Stimulated activated CD8-positive, alpha-beta memory T cell treated with anti-CD3 and anti-CD28 coated beads, Interleukin-15, amount 100 ng/mL, for 1 hour (primary cell): ENCODE measurements at places on chromosomes 11 and 22.

GRCh38 chr11:30914143-30914762 is 328.1 kb upstream of the MPPED2 start:
- no peak for DNase-seq

- DNase-seq = no peak
These were observed 38.2 kb downstream of the FAM168A start for GRCh38 chr11:73559743-73560142.

GRCh38 chr22:26485013-26485412 is 1.3 kb downstream of the SRRD start:
- DNase-seq = no peak

- no peak for DNase-seq
These were observed 4.4 kb downstream of the TRIOBP start for GRCh38 chr22:37701141-37701786.

DNA sequence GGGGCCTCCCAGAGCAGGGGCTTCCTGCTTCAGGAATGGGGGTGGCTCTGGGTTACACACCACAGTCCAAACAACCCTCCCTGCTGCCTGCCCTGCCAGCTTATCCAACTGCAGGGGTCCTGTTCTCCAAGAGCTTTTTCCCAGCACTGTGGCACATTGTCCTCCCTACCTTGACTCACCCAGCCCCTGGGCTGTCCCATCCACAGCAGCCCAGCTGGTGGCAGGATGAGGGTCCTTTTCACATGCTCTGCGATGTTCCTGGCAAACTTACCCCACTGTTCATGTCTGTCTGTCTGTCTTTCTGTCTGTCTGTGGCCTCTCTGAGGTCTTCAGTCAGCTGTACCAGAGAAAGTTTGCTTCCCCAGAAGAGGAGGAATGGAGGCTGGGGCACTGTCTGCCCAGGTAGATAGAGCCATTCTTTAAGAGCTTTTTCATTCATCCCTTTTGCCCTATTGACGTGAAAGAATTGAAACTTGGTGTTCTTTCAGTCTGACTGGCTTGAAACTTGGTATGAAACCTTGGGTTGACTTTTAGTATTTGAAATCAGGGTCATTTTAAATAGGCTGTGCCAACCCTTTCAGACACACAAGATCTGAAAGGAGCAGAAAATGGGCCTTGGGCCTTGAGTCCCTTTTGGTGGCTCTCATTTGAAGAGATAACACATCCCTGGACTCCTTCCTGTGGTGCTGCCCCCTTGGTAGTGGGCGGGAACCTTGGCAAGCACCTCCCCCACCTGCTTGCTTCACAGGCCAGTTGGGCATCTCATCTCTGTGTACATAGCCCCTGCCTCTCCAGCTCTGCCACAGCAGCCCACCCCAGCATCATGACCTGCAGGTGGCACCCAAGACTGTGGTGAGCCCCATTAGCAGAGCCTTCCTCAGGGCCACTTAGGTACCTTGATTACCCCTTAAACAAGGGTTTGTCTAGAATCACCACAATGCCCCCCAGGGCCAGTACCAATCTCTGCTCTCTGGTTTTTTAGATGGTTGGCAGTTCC is 74.6 kb upstream of the SUSD2 start:
- DNase-seq = peak; percentile 11

GRCh38 chr11:24779791-24780190 is 282.9 kb downstream of the LUZP2 start:
- DNase-seq = no peak

DNA sequence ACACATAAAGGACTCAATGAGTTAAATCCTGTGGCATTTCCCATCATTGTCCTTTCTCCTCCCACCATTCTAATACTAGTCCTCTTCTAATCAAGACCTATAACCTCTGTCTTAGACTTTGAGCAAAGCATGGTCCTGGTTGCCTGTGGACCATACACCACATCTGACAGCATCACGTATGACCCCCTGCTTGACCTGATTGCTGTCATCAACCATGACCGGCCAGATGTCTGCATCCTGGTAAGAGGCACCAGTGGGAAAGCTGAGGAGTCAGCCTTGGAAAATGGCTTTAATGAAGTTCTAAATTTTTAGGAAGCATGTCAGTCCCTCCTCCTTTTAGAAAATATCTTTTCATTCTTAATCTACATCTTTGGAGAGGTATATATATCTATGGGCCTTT is 25.8 kb downstream of the POLA2 start:
- DNase-seq = no peak

- no peak for DNase-seq
These were observed 320.5 kb downstream of the MIAT start for GRCh38 chr22:26977741-26978376.

DNA sequence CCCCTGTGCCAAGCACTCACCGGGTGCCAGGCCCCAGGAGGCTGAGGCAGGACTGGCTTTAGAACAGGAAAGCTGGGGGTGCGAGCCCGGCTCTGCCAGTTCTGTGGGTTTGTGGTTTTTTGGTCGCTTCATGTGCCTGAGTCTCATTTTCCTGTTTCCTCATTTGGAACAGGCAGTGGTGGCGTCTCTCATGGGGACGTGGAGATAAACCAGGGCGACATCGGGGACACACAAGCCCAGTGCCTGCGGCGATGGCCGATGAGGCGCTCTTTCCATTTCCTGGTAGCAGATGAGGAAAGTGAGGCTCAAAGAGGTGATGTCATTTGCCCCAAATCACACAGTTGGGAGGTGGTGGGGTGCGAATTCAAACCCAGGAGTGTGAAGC is 20.8 kb upstream of the CHKA start:
- no peak for DNase-seq

DNA sequence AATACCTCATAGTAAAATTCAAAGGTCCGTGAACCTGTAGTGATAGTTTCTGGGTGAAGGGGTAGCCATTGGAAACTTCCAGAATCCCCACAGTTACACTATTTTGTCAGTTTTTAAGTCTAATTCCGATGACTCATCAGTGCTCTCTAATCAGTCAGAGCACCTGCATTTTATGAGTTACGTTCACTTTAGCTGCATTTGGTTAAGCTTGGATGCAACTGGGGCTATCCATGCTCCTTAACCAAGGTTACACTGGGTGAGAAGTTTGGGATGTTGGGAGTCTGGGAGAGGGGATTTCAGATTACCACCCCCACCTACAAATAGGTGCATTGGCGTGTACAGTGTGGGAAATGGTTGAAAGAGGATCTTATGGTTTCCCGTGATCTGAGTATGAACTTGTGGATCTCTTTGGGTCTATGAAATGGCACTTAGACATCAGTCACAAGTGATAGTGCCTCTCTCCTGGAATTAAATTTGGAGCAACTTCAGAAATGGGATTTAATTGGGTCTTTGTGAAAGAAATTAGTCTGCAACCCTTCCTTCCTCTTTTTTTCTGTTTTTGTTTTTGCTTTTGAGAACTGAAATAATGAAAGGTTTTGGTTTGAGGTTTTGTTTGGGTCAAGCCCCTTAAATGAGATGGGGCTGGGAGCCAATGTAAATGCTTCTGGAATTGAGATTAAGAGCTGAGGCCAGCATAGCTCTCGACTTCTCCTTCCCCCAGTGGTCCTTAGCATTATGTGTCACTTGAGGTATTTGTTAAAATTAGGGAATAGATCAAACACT is 31.5 kb downstream of the EHF start:
- DNase-seq = no peak

GRCh38 chr11:75558939-75559843 is 2.9 kb upstream of the SERPINH1 start:
- no peak for DNase-seq

- no peak for DNase-seq
These were observed 35.4 kb upstream of the SERPIND1 start for GRCh38 chr22:20738394-20739089.

- no peak for DNase-seq
These were observed 2.6 kb downstream of the CNTF start for GRCh38 chr11:58625086-58625485.

DNA sequence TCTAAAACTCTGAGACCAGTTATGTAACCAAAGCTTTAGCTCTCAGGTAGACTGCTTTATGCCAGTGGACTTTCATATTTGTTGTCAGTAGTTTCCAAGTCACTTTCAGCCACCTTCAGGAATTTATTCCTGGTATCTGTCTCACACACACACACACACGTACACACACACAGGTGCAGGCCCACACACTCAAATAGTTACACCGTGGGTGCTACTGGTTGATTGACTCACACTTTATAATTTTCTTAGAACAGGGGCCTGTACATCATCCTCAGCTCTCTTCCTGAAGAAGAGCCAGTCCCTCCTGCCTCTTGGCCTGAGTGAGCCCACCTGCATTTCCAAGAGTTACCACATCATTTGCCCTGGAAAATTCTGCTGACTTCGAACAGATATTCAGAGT is 555.2 kb downstream of the SOX6 start:
- no peak for DNase-seq

DNA sequence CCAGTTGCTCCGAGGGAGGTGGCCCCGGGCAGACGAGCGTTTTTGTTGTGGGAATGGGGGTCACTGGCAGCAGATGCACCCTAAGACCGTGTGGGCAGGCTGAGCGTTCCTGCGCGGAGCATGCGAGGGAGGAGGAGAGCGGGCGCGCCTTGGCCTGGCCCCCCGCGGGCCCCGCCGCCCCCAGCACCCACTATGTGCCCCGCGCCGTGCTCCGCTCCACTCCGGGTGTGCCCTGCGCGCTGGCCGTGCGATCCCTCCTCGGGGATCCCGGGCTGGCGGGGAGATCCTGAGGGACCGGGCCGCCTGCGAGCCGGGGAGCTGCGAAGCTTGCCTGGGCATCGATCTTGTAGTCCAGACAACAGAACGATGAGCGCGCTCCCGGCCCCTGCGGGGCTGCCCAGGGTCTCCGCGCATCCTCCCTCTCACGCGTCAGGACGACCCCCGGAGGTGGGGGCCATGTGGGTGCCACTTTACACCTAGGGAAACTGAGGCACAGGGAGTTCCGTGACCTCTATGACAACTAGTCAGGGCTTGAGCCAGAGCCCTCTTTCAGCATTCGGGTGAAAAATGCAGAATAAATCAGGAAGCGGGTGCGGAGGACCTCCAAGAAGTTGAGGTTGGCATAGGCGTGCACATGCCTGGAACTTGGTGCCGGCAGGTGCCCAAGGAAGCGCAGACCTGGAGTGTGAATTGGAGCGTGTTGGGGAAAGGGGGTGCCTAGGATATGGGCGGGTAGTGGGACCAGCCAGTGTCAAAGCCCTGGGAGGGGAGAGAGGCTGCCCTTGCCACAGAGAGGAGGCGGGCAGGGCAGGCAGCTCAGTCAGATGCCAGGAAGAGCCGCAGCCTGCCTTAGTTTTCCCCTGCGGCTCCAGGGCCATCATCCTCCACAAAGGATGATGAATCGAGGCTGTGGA is 1.3 kb upstream of the KMT5B start:
- DNase-seq = no peak

DNA sequence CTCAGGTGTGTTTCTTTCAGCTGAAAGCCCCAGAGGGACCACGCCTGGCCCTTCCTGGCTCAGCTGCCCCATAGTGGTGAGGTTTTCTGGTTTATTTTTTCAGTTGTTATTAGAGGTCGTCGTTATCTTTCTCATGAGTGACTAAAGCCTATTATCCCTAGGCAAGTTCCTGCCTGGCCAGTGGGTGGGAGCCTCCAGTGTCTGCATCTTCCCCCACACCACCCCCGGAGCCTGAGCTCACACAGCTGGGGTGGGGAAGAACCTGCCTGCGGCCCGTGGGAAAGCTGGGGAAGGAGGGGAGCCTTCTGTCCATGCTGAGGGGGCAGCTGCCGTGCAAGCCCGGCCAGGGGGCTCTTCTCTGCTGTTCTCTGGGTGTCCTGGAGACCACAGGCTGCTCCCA is 24.3 kb upstream of the PPFIA1 start:
- no peak for DNase-seq

GRCh38 chr11:99461913-99462312 is 441.2 kb downstream of the CNTN5 start:
- no peak for DNase-seq

- no peak for DNase-seq
These were observed 753.6 kb downstream of the JRKL start for GRCh38 chr11:97143463-97143862.

DNA sequence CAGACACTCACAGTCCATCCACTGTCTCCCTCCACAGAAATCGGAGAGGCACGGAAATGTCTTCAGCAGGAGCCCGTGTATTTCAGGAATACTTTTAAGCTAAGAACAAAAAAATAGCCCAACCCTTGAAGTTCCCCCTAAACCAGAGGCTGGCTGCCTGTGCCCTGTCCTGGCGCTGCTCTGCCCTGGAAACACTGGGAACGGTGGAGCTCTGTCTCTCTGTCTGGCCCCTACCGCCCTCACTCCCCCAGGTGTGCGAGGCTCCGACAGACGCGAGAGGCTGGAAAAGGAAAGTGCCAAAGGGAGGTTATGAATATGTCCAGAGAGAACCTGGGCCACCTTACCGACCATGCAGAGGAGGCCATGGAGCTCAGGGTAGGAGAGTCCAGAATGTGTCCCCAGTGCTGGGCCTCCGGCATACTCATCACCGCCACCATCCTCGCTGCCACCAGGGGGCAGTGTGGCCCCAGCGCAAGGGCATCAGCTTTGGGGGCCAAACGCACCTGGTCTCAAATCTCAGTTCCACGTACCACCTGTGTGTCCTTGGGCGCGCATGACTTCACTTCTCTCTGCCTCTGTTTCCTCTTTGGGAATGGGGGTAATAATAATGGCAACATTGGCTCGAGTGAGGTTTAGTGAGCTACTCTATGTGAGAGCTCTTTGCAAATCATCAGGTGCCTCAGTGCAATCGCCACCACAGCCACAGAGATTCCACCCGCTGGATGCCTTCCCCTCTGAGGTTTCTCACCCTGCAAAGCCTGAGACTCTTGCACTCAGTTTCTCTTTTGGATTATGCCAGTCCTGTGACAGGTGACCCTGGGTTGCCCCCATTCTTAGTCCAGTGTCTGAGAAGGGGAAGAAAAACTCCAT is 10.4 kb upstream of the SLCO2B1 start:
- DNase-seq = peak; percentile 64

GRCh38 chr11:15258433-15259165 is 143.9 kb downstream of the INSC start:
- no peak for DNase-seq

DNA sequence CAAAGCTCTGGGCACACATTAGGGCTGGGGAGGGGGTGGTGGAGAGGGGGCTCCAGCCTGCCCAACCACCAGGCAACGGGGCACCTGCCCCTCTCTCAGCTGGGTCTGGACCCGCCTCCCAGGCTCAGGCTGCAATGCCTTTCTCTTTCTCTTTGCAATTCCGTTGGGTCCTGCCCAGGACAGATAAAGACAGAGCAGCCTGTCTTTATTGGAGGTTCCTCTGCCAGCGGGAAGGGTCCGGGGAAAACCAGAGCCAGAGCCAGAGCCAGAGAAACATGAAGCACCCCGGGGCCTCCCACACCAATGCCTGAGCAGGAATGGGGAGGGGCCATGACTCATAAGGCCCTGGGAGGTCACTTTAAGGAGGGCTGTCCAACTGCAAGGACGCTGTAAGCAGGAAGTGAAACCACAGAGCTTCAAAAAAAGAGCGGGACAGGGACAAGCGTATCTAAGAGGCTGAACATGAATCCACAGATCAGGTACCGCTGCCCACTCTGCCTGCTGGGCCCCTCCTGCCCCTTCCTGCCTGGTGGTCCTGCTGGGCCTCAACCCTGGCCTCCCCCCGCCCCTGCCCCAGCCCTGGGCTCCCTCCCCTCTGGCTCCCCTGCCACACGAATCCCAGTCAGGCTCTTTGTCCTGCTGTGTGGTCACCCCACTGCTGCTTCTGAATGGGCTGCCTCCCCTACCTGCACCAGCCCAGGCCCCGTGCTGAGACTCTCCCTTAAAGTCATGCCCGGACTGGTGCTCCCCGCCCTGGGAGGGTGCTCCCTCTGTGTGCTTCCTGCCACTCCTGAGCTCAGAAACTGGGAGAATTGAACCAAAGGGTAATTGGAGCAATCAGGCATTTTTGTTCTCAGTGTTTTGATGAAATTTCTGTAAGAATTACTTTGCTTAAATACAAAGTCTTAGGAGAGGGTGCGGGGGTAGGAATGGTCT is at the start of gene APOBEC3B:
APOBEC3B (plus strand) TSS at position 356 of the 936 bp plus-strand sequence; CDS start at position 463, 107 bp downstream.
- peak; percentile 30 for DNase-seq

- DNase-seq = no peak
These were observed 77.5 kb downstream of the CNTN5 start for GRCh38 chr11:99098258-99098657.
